Activated naive CD4-positive, alpha-beta T cell (primary cell): ENCODE measurements at places on chromosomes 1 and 21.

GRCh38 chr1:23524716-23525401 is 6.2 kb downstream of the E2F2 start:
- DNase-seq, result no peak

DNA sequence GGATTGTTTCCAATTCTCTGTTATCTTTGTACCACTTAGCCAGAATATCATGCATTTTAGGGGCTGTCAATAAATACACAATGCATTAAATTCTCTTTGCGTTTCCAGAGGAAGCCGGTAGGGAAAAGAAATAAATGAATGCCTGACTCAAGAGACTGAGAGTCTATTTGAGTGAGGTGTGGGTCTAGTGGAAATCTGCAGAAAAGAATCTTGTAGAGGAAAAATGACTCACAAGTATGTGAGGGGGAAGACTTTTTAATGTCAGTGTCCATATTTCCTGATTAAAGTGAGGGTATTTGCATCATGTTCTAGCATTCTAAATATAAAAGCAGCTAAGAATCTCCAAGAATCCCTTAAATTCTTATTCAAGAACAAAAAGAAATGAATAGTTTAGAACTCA is 271.1 kb downstream of the PTPRC start:
- DNase-seq, result no peak

- no peak for DNase-seq
Measured at GRCh38 chr1:172581779-172582178, 48.8 kb downstream of the SUCO start.

DNA sequence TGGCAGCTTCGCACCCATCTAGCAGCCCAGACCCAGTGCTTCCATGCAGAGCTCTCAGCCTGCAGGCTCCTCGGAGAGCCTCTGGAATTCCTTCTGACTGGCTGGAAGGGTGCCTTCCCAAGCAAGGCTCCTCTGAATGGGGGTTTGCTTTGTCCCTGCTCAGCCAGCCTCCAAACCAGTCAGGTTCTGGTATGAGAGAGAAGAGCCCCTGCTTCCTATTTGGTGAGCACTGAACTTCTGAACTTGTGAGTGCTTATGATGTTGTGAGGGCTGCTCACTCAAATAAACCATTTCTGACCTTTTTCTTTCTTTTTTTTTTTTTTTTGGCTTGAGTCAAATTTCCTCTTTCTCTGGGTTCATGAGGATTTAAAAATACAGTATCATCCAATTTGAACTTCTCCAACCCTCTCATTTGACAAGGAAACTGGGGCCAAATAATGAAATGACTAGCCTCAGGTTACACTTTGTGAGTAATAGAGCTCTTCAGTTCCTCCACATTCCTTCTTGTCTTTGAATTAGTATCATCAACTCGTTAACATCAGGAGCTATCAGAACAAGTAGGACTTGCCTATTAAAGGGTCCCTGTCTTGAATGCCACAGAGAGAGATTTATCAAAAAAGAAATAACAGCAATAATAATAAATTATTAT is 39.6 kb downstream of the GFI1 start:
- DNase-seq, result no peak

GRCh38 chr1:169588112-169588511 is 1.8 kb upstream of the F5 start:
- DNase-seq, result no peak

DNA sequence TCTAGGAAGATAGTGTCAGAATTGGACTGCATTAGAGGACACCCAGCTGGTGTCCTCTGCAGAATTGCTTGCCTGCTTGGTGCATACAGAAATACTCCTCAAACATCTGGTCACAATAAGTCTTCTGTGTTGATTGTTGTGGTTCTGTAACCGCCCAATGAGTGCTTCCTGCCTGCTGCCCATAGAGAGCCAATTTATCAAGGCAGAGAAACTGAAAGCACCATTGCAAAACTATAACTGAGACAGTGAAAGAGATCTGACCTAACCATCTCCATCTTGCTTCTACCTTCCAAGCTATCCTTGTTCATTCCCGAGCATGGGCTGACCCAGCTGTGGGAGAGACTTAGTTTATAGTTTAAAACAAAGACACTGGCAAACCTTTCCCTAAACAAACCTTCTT is 462.4 kb upstream of the RGS18 start:
- DNase-seq, result no peak

DNA sequence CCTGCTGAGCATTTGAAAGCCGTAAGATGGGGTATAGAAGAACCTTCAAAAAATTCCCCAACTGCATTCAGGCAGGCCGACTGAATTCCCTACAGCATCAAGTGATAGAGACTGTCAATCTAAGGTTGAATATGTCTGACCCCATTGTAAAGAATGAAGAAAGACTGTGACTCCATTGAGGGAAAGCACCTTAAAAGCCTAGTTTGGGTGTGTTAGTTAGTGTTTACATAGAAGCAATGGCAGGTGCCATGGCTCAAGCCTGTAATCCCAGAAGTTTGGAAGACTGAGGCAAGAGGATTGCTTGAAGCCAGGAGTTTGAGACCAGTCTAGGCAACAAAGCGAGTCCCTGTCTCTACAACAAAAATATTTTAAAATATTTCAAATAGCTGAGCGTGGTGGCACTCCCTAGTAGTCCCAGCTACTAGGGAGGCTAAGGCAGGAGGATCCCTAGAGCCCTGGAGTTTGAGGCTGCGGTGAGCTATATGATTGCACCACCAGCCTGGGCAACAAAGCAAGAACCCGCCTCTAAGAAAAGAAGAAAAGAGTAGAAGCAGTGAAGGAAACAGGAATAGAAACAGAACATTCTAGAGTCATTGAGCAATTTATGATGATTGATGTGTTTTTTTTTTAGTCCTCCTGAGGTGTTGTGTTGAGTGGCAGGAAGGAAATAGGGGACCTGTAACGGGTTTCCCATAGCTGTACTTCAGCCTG is 15.4 kb downstream of the POLR3GL start:
- DNase-seq, result no peak

DNA sequence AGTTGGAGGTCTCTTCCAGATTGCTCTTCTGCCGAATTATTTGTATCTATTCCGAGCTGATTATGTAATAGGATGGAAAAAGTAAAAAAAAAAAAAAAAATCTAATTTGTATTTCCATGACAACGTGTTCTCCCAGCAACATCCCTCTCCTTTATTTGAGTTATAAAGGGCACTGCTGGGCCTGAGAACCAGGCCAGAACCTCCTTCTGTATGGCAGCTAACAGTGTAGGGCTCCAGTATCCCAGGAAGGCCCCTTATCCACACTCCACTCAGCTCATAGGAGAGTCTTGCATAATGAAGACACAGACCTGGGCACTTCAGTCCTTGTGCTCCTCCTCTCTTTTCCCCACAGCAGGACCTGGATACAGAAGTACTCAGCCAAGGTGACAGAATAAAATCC is 3.7 kb upstream of the IPO9 start:
- no peak for DNase-seq

DNA sequence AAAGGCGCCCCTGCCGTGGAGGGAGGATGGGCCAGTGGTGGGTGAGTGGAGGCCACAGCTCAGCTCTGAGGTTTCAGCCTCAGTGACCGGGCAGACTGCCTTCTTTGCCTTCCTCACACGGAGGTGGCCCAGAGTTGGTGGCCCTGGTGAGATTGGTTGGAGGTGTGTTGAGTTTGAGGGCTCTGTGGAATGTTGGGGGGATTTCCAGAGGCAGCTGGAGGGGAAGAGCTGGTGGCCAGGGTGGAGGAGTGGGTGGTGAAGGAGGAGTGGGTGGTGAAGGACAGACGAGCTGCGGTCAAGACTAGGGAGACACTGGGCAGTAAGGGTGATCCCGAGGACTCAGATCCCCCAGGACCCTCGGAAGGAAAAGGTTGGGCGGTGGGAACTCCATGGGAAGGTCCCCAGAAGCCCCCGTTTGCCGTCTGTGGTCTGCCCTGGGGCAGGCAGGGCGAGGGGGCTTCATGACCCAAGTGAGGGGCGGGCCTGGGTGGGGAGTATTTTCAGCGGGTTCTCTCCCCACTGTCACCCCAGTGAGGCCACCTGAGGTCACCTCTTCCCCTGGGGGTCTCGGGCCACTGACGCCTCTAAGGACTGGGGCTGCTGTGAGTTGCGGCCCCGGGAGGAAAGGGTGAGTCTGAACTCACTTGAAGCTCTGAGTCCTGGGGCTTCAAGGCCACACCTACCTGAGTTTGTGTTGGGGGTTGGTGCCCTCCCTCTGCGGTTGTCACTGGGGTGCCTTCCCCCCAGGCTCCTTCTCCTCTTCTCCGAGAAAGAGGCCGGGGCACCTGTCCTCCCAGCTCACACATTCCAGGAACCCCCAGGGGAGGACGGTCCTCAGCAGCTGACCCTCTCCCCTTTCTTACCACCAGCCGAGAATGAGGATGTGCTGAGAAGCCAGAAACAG is 22.7 kb upstream of the PIK3CD start:
- peak; percentile 12 for DNase-seq

- no peak for DNase-seq
Measured at GRCh38 chr1:13807209-13807608, 107.2 kb downstream of the PRDM2 start.

- no peak for DNase-seq
Measured at GRCh38 chr1:22343456-22344328, 108.0 kb upstream of the ZBTB40 start.

- no peak for DNase-seq
Measured at GRCh38 chr1:151372058-151372934, at the start of gene SELENBP1. Gene SELENBP1, minus strand, starts transcription at chr1:151372705. Its CDS starts 64 bp downstream, at chr1:151372641.

- DNase-seq, result no peak
Measured at GRCh38 chr1:161267321-161267720, 8.8 kb downstream of the PCP4L1 start.

- no peak for DNase-seq
Measured at GRCh38 chr1:12518931-12519692, 98.9 kb downstream of the DHRS3 start.

- DNase-seq, result no peak
Measured at GRCh38 chr1:224998185-224998584, 68.7 kb downstream of the DNAH14 start.

DNA sequence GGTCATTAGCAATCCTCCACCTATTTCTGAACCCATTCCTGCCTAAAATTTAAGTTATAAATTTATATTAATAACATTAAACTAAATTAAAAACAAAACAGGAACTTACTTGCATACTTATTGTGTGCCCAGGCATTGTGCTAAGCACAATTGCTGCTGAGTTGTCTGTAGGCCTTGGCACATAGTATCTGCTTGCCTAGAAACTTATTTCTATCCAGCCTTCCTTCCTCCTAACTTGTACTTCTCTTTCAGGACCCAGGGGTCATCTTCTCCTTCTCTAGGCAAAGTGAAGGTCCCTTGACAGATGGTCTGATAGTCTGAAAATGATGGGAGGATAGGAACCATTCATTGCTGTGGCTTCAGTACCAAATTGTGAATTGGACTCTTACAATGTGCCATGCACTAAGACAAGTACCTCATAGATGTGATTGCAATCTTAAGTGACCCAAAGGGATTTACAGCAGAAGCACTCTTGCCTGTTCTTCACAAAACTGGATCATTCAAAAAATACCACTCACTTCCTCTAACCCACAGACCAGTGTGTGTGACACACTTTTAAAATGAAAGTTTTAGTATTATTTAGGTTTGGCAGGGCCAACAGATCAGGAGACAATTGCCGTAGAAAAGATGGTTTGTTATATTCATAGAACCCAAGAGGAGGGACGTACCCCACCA is 10.3 kb upstream of the CD101 start:
- DNase-seq, result no peak

DNA sequence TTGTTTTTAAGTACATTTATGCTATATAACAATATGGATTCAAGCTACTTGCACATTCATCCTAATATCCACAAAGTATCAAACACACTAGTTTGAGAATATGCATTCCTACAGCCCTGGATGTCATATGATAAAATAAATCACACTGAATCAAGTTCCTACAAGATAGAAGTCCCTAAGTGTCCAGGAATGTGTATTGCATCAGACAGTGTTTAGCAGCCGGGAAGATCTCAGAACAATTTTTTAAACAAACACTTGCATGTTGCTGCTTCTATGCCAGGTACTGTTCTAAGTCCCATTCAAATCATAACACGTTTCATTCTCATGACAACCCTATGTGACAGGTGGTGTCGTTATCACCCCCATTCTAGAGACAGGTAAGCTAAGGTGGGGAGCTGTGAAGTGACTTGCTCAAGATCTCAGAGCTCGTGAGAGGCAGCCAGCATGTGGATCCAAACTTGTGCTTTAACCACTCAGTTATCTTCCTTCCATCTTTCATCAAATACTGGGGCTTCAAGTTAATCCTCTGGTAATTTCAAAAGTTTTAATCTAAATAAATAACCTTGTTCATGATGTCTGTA is 68.3 kb upstream of the KIF26B start:
- DNase-seq, result no peak

DNA sequence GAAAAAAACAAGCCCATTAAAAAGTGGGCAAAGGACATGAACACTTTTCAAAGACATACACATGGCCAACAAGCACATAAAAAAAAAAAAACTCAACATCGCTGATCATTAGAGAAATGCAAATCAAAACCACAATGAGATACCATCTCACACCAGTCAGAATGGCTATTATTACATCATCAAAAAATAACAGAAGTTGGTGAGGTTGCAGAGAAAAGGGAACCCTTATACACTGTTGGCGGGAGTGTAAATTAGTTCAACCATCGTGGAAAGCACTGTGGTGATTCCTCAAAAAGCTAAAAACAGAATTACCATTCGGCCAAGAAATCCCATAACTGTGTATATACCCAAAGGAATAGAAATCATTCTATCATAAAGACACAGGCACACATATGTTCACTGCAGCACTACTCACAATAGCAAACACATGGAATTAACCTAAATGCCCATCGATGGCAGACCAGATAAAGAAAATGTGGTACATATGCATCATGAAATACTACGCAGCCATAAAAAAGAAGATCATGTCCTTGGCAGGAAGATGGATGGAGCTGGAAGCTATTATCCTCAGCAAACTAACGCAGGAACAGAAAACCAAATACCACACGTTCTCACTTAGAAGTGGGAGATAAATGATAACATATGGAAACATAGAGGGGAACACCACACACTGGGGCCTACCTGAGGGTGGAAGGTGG is 70.1 kb downstream of the INTS7 start:
- no peak for DNase-seq

DNA sequence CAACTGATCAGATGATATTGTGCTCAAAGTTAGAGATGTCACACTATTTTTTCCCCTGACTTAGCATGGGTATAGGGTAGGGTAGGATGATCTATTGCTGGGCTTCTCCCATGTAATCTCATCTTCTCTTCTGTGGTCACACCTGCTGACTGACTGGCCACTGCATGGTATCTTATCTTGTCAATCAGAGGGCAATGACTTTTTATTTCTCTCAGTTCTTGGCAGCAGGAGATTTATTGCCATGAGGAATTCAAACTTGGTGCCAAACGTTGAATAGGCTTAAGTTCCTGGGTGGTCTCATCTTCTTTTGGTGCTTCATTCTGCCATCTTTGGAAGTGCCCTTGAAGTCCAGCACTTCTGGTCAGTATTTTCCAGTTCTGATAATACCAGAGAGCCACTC is 226.4 kb upstream of the POGK start:
- no peak for DNase-seq

- no peak for DNase-seq
Measured at GRCh38 chr1:67431869-67432578, 1.8 kb upstream of the SERBP1 start.

DNA sequence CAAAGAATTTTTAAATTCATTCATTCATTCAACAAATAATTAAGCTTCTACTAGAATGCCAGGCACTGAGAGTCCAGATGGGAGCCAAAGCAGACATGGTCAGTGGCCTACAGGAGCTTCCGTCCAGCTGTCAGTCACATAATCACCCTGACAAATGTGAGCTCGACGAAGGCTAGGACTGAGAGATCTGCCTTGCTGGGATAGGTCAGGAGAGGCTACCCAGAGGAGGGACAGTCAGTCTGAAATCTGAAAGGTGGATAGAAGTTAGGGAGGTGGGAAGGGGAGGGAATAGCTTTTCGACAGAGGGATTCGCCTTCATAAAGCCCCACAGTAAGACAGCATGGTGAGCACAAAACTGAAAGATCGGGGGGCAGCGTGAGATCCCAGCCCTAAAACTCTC is 8.3 kb downstream of the EPHX1 start:
- no peak for DNase-seq
